ENCODE measurements at places on chromosomes 3 and 15.

GRCh38 chr3:129638481-129638880 is 32.0 kb upstream of the PLXND1 start:
- no peak for DNase-seq

- DNase-seq, result no peak
Observed at GRCh38 chr3:172247525-172248274, 200.6 kb downstream of the GHSR start.

- DNase-seq, result no peak
Observed at GRCh38 chr3:73378207-73378606, 246.5 kb downstream of the PDZRN3 start.

- peak; percentile 96 for DNase-seq
Observed at GRCh38 chr15:28977377-28978010, 91.7 kb downstream of the APBA2 start.

- no peak for DNase-seq
Observed at GRCh38 chr3:149026718-149027117, 35.4 kb downstream of the GYG1 start.

GRCh38 chr3:150146991-150147761 is 176.5 kb upstream of the PFN2 start:
- DNase-seq, result peak; percentile 94

GRCh38 chr15:40769274-40770146 is at the start of gene C15orf62:
C15orf62 (plus strand) TSS chr15:40769980; CDS start chr15:40770496, 516 bp downstream.
- DNase-seq, result peak; percentile 84

DNA sequence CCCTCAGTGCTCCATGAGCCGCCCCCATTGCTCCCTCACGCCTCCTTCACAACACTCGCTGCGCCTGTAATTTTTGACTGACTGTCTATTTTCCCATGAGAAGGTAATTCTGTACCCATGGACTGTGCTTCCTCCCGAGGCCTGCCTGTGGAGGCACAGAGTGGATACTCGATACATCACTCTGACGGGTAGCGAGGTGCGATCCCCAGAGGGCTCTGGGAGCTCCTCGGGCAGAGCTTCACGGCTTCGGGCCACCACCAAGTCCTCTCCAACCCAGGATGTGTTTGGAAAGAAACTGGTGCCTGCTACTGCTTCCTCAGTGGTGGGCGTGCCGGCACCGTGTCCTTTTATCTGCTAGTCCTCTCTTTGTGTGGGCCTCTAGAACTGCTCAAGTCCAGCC is 108.6 kb upstream of the DLG1 start:
- DNase-seq, result no peak

- no peak for DNase-seq
Observed at GRCh38 chr15:38401701-38402100, 52.2 kb upstream of the FAM98B start.

GRCh38 chr3:123002100-123002748 is 25.3 kb downstream of the SEMA5B start:
- no peak for DNase-seq

DNA sequence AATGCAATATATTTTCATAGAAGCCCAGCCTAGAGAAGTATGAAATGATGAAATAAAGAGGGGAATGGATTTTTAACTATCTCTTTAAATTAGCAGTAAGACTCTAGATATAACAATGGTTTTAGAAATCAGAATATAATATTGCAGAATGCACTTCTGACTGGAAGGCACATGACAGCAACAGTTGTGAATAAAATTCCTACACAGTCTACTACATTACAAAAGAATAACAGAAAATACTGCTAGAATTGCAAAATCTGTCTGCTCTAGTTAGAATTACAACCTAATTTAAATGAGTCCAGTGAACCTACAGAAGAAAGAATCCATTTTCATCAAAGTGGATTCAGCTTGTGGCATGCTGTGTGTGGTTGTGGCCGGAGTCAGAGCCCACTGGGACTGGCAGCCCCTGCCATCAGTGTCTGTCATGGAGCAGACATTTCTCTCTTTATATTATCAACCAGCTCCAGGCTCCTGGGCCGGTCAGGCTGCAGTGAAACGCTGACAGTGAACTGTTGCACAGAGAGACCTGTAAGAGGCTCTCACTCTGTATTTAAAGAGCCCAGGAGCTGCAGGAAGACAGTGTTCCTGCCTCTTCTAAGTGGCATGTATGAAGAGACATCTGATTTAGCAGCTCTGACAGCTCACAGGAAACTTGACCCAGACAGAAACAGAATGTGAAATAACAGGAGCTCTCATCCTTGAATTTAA is 1523.8 kb upstream of the CADM2 start:
- no peak for DNase-seq

DNA sequence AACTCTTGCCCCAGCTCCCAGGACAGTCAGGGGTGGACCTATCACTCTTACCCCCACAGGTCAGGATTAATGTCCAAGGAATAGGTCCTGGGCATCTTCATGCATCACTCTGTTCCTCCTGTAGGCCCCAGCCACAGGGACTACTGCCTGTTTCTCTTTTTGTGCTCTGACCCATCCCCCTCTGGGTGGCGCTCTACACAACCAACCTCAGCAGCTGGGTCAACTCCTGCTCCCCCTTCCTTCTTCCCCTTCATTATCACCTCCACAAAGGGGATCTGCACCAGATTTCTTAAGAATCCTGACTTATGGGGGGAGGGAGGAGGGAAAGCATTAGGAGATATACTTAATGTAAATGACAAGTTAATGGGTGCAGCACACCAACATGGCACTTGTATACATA is 12.2 kb upstream of the TRANK1 start:
- no peak for DNase-seq

- DNase-seq, result peak; percentile 34
Observed at GRCh38 chr3:66261355-66261754, 40.6 kb downstream of the SLC25A26 start.

DNA sequence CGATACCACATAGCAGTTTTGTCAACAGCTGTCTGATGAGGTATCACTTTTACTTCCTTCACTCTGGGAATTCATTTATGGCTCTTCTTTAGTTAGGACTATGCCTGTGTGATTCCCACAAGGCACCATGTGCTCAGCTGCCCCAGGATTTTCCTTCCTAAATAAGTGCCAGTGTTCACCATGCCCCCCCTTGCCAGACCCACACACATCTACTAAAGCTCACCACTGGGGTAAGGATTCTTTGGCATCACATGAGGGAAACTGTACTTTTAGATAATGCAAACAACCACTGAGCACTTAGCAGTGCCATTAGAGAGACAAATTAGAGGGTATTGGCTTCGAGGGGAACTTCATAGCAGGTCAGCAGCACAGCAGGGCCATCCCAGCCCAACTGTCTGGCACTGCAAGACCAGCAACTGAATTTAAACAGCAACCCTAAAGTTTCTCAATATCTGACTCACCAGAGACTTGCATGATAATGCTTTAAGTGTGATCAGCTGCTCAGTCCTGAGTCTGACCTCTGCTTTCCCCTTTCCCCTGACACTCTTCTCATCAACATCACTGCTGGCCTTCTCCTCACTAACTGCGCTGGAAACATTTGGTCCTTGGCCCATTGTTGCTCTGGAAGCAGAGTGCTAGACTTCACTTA is 114.3 kb downstream of the STAC start:
- peak; percentile 57 for DNase-seq

- no peak for DNase-seq
Observed at GRCh38 chr15:27796405-27797320, 302.5 kb downstream of the OCA2 start.

- peak; percentile 49 for DNase-seq
Observed at GRCh38 chr15:89125088-89125826, 37.0 kb downstream of the ABHD2 start.

DNA sequence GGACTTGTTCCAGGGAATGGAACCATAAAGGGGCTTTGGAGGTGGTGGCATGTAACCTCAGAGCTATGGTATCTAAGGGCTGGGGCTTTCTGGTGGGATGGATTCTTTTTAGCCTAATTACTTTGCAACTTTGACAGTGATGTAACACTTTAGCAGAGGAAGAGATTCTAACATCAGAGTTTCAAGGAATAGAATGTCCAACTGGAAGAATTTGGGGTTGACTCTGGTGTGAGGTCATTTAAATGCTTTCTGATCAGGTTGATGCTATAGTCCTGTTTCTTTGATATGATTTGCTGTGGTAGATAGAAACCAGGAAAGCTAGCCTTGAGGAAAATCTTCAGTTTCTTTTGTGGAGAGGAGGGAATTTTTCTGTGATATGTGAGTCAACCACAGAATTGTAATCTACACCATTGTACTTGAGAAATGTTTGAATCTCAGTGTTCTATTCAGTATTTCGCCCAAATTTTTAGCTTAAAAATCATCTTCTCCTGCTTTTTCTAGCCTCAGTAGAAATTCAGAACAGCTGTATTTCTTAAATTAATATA is 40.0 kb downstream of the ATP2C1 start:
- DNase-seq, result no peak

GRCh38 chr3:56593455-56594158 is 36.6 kb downstream of the CCDC66 start:
- DNase-seq, result peak; percentile 30

- peak; percentile 68 for DNase-seq
Observed at GRCh38 chr3:184338511-184338945, 1.1 kb downstream of the FAM131A start.

DNA sequence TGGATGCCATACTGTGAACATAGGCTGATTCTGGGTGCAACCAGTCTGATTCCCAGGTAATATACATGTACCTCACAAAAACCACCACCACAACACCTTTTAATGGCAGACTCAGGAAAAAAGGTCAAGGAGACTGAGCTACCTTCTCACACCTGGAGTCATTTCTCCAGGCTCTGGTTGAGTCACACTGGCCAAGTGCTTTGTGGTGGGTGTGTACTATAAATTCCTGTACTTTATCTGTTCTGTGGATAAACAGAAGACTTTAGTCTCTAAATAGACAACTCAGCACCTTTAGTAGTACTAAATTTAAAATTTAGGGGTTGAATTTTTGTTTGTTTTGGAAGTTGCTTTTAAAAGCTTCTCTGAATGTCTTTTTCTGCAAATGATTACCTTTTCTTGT is 46.7 kb downstream of the TOP2B start:
- peak; percentile 47 for DNase-seq

DNA sequence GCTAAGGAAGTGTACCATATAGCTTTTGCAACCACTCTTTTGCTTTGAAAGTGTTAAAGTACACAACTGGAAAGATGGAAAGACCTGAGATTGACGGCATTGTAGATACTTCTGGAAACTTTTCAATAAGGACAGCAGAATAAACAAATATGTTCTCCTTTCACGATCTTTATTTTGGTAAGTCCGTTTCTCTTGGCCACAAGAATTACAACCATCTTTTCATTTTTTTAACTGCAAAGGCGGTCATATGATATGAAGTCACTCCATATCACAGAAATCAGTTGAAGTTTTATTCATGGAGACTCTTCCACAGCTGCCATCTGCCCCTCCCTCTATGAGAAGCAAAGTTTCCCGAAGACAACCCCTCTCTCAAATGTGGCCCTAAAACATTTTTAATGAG is 303.4 kb upstream of the ICE2 start:
- DNase-seq, result no peak

GRCh38 chr3:114338651-114339357 is 45.0 kb downstream of the TIGIT start:
- no peak for DNase-seq

DNA sequence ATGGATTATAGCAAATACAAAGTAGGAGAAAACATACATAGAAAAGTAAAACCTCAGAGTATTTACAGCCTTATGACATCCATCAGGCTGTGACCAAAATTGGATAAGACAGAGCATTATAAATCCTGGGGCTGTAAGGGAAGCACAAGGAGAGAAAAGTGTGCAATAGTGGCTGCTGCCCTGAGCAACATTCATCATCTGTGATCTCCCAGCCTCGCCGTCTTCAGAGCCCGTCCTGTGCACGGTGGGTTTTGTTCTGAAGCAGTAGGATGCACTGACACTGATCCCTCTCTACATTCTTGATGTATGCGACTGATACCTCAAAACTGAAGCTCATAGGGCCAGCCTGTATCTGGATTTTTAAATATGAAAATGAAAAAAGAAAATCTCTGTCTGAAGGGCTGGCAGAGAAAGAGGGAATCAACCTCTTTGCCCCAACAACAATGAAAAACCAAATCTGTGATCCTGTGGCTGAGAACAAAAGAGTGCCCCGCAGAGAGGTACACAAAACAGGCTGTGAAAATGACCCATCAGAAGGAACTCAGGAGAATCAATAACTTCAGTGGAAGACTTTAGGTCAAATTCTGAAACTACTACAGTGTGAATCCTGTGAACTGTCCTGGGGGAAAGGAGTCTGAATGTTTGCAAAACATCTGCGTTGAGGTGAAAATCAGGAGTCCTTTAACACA is 8.2 kb upstream of the RTP4 start:
- no peak for DNase-seq

DNA sequence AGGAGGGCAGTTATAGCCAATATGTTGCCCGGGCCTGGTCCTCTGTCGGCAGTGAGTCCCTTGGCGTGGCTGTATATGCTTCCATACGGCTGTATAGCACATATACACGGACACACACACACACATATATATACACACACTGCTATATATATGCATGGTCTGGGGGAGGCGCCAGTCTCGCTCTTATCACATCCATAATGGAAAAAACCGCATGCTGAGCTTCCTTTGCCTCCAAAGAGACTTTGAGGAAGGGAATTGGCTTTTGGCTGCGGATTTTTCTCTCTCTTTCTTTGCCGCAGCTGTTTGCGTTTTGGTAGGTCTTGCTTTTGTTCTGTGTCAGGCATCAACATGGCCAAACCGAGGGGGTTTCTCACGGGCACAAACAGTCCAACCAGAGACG is 11.3 kb upstream of the TMEM115 start:
- DNase-seq, result no peak

DNA sequence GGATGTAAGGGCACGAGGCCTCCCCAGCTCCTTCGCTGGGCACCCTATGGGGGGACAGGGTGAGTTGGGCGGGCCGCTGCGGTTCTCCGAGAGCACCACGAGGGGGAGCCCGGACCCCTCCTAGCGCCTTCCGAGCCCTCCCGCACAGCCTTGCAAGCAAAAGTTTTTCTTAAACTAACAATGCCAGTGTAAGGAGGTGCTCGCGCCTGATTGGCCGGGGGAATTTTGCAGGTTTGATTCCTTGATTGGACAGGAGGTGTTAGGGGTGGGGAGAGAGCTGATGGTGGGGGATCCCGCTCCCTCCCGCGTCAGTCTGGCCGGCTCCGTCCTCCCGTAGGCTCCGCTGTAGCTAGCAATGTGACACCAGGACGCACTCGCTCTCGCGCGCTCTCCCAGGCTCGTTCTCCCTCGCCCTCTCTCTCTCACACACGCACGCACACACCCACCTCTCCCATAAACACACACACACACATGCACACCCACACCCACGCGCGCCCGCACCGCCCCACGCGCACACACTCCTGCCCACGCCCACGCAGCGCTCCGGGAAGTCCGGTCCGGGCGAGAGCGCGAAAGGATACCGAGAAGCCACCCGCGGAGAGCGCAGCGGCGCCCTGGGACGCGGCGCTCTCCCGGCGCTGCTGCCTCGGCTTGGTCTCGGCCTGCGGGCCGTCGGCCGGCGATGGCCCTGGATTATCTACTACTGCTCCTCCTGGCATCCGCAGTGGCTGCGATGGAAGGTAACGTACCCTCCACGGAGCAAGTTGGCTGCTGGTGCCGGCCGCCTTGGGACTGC is at the start of gene EPHB1:
Gene EPHB1, plus strand, starts transcription at position 311 of the 796 bp plus-strand sequence.
- peak; percentile 82 for DNase-seq

- peak; percentile 48 for DNase-seq
Observed at GRCh38 chr3:99114565-99115291, 213.2 kb upstream of the DCBLD2 start.
